ENCODE measurements at places on chromosomes 12 and 14.
A peak's percentile ranks its signal among the peaks of the same experiment; 100 is the strongest.

DNA sequence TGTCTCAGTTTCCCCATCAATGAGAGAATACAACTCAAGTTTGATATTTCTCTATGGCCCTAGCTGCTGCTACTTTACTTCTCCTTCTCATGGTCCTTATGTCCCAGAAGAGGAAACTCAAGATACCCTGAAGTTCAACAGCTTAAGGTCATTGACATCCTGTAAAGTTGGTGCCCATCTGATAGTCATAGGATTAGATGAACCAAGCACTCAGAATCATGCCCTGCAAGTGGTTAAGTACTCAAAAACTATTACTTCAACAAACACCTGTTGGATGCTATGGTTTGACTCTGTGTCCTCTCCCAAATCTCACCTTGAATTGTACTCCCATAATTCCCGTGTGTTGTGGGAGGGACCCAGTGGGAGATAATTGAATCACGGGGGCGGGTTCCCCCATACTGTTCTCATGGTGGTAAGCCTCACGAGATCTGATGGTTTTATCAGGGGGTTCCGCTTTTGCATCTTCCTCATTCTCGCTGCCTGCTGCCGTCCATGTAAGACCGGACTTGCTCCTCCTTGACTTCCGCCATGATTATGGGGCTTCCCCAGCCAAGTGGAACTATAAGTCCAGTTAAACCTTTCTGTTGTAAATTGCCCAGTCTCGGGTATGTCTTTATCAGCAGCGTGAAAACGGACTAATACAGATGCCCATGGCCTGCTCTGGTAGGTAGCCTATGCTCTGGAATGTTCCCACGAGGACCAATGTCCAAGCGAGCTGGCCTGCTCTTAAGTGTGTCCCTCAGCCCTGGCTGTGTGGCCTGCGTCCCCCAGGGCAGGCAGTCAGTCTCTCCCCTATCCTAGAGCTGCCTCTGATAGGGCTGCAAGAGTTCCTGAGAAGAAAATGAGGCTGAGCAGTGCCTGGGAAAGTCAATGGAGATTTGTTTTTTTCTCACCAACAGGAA is 18.1 kb downstream of the CAMKK2 start:
- no peak for DNase-seq

- peak; percentile 24 for DNase-seq
Observed at GRCh38 chr12:9027161-9028059, 38.1 kb downstream of the KLRG1 start.

DNA sequence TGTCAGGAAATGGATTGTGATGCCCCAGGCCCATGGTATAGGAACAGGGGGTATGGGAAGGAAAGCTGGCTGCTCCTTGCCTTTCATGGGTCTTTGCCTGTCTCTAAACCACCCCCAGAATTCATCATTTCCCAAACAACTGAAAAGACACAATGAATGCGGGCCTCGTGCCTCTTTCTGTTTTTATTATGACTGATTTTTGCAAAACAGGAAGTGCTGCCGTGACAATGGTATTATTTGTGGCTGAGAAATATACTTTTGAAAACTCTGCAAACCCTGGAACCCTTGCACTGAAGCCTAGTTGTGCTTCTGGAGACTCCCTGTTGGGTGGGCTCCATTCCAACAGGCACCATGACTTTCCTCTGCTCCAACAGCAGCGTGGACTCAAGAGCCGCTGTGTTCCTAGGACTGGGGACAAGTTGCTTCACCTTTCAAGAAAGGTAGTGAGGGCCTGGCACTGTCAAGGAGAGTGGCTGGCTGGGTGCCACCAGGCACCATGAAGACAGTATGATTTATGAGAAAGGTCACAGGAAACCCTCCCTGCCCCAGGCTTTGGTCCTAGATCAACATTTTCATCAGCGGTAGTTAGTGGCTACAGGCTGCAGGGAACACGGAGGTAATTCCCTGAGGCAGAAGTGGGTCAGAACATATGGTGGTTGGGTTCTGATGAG is 4.8 kb upstream of the DGLUCY start:
- peak; percentile 35 for DNase-seq

DNA sequence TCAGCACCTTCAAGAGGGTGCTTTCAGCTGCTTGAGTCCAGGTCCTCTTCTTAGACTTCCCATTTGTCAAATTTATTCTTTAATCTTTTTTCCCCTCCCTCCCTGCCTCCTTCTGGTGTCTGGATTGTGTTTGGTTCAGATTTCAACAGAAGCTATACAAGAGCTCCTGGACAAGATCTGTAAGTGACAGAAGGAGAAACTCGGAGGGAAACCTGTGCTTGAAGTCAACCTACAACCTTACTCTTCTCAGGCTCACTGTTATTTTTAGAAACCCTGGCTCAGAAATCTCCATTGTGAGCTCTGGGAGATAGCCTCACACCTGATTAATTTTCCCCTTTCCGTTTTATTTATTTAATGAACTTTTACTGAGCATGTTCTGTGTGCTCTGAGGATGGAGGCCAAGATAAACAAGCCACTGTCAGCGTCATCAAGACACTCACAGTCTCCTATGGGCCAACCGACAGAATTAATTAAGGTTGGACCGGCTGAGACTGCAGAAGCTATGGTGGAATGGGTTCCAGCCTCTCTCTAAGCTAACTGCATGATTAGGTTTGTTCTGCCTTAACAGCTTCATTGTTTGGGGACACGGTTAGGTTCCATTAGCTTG is 13.5 kb downstream of the PDE1B start:
- DNase-seq = no peak

GRCh38 chr12:11307143-11307542 is 3.1 kb downstream of the PRB4 start:
- DNase-seq = no peak

DNA sequence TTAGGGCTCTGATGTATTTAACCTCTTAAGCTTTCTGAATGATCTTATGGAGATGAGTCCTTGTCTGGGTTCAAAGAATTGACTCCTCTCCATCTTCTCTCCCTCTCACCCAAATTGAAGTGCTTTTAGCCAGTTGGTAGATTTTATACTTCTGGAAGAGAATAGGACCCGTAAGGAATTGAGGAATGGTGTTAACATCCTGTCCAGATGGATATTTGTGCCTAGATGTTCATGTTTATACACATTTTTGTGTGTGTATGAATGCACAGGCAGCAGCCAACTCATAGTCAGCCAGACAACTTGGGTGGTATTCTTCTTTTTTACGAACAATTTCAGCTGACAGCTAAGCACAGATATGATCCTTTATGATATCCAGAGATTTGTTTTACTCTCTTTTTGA is 449.6 kb upstream of the RGS6 start:
- DNase-seq = no peak

DNA sequence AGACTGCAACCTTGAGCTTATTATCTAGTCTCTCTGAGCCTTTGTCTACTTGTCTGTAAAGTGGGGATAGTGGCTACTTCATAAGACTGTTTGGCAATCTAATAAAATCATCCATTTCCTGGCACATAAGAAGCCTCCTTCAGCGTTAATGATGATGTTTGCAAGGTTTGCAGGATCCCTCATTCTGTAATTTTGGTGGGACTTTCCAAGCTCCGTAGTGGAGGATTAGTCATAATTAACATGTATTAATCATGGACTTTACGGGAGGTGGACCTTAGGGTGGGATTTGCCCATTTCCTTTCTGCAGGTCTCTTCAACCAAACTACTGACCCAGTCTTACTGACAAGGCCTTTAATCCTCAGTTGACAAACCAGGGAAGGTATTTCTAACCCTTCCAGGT is 66.2 kb downstream of the NTF3 start:
- no peak for DNase-seq

- DNase-seq = peak; percentile 92
Observed at GRCh38 chr12:6946033-6946919, 2.5 kb downstream of the C12orf57 start.

DNA sequence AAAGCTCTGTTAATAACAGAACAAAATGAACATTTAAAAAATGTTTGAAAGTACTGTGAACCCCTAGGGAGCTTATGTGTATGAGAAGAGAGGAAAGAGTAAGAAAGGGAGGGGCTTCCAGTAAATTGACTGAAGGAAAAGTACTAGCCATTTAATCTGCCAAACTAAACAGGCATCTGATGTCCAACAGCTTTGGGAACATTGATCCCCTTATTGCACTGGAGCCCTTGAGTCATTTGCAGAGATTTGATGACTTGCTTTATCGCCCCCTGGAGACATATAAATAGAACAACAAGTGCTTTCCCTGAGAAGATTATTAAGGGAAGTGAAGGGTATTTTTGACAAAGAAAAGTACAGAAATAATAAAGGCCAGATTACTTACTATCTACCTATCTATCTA is 319.3 kb upstream of the NOVA1 start:
- no peak for DNase-seq

- DNase-seq = no peak
Observed at GRCh38 chr14:23727566-23728335, 91.6 kb downstream of the DHRS2 start.

DNA sequence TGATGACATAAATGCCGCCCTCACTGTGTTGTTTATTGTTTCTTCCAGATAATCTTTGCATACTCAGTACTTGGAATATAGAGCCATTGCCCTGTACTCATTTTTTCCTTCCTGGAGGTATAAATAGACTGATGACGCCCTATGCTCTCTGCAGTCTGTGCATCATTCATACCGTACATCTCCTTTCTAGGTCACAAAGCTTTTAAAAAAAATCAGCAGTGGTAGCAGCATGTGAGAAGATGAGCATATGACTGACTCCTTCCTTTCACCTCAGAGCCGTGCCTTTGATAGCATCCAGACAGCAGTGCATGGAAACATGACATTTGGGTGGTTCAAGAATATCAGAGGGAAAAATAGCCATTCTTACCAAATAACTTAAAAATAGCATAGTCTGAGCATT is 77.3 kb downstream of the PDE3A start:
- DNase-seq = no peak

DNA sequence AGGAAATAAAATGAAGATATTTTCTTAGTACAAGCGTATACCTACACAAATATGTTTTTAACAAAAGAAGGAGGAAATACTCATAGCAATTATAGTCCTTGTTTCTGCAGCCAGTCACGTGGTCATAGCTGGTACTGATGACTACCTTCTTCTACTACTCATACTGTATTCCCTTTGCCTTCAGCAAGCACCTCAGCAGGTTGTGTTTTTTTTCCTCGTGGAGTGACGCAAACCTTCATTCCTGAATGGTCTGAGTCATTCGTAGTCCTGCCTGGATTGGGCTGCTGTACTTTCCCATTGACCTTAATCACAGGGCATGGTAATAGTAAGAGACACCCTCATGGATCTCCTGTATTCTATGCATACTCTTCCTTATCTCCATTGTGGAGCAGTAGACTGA is 25.7 kb upstream of the SLC16A7 start:
- no peak for DNase-seq

GRCh38 chr12:68158432-68158831 is 1.1 kb downstream of the IFNG start:
- peak; percentile 51 for DNase-seq

- no peak for DNase-seq
Observed at GRCh38 chr14:29475641-29476040, 452.0 kb downstream of the PRKD1 start.

DNA sequence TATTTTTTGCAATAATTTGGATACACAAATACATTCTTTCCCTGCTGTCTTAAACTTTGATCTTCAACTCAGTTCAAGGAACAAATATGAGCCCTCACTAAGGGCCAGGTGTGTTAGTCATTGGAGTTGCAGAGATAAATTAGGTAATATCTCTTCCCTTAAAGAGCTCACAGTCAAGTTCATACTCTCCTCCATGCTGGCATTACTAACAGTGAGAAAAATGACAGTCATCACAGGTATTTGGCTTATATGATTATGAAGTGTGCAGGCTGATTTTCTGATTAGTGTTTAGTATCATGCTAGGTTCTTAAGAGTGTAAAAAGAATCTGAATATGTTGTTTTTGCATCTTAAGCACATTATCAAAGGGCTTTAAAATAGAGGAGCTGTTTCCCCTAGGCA is 594.7 kb downstream of the CCER1 start:
- no peak for DNase-seq

GRCh38 chr12:50482571-50482970 is 22.2 kb upstream of the DIP2B start:
- DNase-seq = no peak

GRCh38 chr14:42556551-42556950 is 949.9 kb downstream of the LRFN5 start:
- DNase-seq = no peak

- no peak for DNase-seq
Observed at GRCh38 chr14:76486251-76486743, 110.4 kb downstream of the ESRRB start.

- DNase-seq = no peak
Observed at GRCh38 chr14:53055003-53055402, 98.1 kb downstream of the DDHD1 start.

GRCh38 chr14:36652542-36653201 is 9.0 kb upstream of the PAX9 start:
- no peak for DNase-seq

- DNase-seq = no peak
Observed at GRCh38 chr12:70258605-70259403, 15.6 kb downstream of the CNOT2 start.

DNA sequence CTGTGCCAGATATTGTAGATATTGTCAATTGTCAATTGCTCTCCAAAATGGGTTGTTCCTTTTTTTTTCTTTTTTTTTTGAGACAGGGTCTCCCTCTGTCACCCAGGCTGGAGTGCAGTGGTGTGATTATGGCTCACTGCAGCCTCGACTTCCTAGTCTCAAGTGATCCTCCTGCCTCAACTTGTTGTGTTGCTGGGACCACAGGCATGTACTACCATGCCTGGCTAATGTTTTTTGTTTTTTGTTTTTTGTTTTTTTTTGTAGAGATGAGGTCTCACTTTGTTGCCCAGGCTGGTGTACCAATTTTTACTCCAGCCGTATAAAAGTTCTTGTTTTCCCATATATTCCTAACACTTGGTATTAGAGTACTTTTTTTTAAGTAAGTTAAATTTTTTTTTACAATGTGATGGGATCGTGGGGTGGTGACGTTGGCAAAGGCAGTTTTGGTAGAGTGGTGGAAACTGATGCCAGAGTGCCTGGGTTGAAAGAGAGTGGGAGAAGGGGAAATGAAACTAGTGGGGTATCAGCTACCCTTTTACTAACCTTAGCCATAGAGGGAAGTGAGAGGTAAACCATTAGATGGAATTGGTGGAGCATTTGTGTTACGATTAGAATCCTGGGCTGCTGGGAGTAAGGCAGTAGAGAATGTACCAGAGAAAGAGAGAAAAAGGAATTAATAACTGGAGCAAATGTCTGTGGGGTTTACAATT is 33.0 kb upstream of the CFAP54 start:
- DNase-seq = no peak

GRCh38 chr14:76933515-76933914 is 95.0 kb downstream of the IRF2BPL start:
- no peak for DNase-seq

GRCh38 chr12:59484575-59484974 is 111.3 kb upstream of the SLC16A7 start:
- no peak for DNase-seq

- DNase-seq = no peak
Observed at GRCh38 chr14:86955771-86956354, 1037.1 kb downstream of the GALC start.
